ENCODE measurements at places on chromosomes 16 and 17. TPM values are rescaled to one million over a fixed set of nuclear protein-coding genes. Genes with fewer than 3 reads are reported as not detected.

AANAT gene
- not detected for total RNA-seq

MMP25 gene
- total RNA-seq = 60.4 TPM

ATP1B2 gene
- 0.14 TPM for total RNA-seq

KRTAP4-1 gene
- not detected for total RNA-seq

STXBP4 gene
- 7.9 TPM for total RNA-seq

ORC6 gene
- total RNA-seq = 32.6 TPM

KRT25 gene
- not detected for total RNA-seq

ANKFN1 gene
- not detected for total RNA-seq

SYNGR3 gene
- 2.2 TPM for total RNA-seq

GPR139 gene
- not detected for total RNA-seq

GCGR gene
- total RNA-seq = not detected

PLLP gene
- total RNA-seq = 0.08 TPM

NPW gene
- total RNA-seq = 0.42 TPM

ELMO3 gene
- total RNA-seq = 7.6 TPM

KRTAP4-8 gene
- not detected for total RNA-seq

TLCD2 gene
- 0.30 TPM for total RNA-seq

KRTAP9-8 gene
- not detected for total RNA-seq

KRT222 gene
- total RNA-seq = not detected

SHISA6 gene
- not detected for total RNA-seq

RPS6KB1 gene
- total RNA-seq = 49.4 TPM

PNMT gene
- not detected for total RNA-seq

HIGD1B gene
- not detected for total RNA-seq

TPPP3 gene
- total RNA-seq = not detected

TAT gene
- total RNA-seq = not detected

MAPT gene
- total RNA-seq = 0.74 TPM

KRTAP4-6 gene
- not detected for total RNA-seq

COL1A1 gene
- 0.78 TPM for total RNA-seq

DPEP3 gene
- 0.54 TPM for total RNA-seq

GRAP gene
- total RNA-seq = 27.7 TPM

ITGAD gene
- 0.28 TPM for total RNA-seq

COG4 gene
- 75.3 TPM for total RNA-seq

CES3 gene
- total RNA-seq = 8.3 TPM

Measured in activated naive CD8-positive, alpha-beta T cell treated with anti-CD3 and anti-CD28 coated beads, Interleukin-2, amount 10 ng/mL, durations not matched to agents 7 days and 5 days (primary cell).